ENCODE measurements at places on chromosomes 3 and 15. TPM values are rescaled to one million over a fixed set of nuclear protein-coding genes. Genes with fewer than 3 reads are reported as not detected.

Gene RTP3
- total RNA-seq: not detected

Gene WDR93
- not detected for total RNA-seq

Gene PFN2
- total RNA-seq: 165 TPM

Gene CHDH
- under 0.01 TPM for total RNA-seq
